Left ventricle myocardium superior (tissue), 1 donor: ENCODE measurements at places on chromosomes 11 and 22.

GRCh38 chr11:72690166-72690565, 15.9 kb upstream of the PDE2A start:
- no peak for DNase-seq

- no peak for DNase-seq
These were observed 36.6 kb upstream of the PAX6 start for GRCh38 chr11:31847761-31848160.

DNA sequence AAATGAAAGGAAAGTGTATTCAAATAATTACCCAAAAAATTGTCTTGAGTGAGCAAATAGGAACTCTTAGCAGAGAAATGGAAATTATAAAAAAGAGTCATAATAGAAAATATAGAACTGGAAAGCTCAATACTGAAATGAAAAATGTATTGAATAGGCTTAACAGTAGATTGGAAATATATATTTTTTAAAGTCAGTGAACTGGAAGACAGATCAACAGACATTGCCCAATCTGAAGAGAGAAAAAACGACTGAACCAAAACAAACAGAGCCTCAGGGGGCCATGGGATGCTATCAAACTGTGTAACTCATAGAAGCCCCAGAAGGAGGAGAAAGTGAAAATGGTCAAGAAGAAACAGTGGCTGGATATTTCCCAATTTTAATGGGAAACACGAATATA, 32.6 kb downstream of the TBX1 start:
- DNase-seq: no peak

GRCh38 chr11:93493252-93493897, 49.8 kb downstream of the SMCO4 start:
- no peak for DNase-seq

DNA sequence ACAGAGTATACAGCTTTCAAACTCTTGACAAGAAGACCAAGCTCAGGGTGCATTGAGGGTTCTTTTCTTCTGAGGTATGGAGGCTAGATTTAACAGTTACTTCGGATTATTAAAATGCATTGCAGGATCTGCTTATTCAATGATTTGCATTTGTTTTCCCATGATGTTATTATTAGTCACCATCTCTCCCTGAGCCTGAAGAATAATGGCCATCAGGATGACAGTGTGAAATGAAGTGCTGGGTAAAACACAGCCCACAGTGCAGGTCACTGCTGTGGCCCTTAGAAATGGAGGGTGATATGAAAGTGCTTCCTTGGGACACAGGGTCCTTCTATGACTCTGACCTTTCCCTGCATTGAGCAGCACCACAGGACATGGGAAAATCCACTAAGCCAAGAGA, 40.0 kb downstream of the TECTA start:
- DNase-seq: no peak
